ENCODE measurements at places on chromosomes 6 and 20.

GRCh38 chr6:37706749-37707148 lies 9.1 kb upstream of the MDGA1 start:
- DNase-seq: no peak

GRCh38 chr20:53021934-53022333 lies 49.8 kb downstream of the TSHZ2 start:
- no peak for DNase-seq

- DNase-seq: no peak
Measured at GRCh38 chr20:43953919-43954592, 39.4 kb downstream of the TOX2 start.

- DNase-seq: no peak
Measured at GRCh38 chr6:3151691-3152090, 5.7 kb downstream of the TUBB2A start.

GRCh38 chr6:135390458-135390857 lies 107.1 kb downstream of the AHI1 start:
- no peak for DNase-seq

DNA sequence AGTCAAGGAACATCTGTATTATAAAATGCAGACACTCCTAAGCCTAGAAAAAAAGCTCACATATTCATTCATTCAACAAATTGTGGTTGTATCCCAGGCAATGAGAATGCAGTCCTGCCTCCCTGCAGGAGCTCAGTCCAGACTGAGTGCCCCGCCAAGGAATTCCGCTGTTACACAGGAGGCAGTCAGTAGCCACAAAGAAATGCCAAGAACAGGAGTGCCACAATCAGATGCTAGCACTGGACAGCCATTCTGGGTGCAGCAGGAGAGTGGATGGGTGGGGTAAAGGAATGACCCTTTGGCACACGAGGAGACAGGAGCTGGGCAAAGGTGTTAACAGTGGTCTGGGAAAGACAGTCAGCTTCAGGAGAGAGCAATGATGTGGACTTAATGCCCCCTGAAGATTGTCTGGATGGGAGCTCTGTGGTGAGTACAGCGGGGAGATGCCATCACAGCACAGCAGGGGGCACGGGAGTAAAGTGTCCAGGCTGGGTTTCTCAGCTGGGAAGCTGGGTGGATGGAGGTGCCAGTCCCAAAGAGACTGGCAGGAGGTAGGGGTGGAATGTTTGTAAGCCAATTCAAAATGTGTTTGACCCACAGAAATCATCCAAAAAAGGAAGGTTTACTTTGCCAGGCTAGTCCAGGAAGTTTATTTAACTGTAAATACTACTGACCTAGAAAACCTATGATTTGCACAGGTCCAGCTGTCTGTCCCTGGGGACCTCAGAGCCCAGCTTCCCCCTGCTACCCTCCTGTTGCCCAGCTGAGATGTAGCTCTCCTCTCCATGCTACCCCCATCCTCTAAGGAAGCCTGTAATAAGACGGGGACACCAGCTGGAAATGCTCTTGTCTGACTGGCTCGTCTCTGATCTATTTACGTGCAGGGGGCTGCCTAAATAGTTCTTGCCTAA lies 84.1 kb downstream of the SLC23A2 start:
- DNase-seq: no peak

- no peak for DNase-seq
Measured at GRCh38 chr6:44129841-44130322, 2.5 kb downstream of the TMEM63B start.

GRCh38 chr6:170035901-170036304 lies 255.0 kb downstream of the DLL1 start:
- DNase-seq: no peak

DNA sequence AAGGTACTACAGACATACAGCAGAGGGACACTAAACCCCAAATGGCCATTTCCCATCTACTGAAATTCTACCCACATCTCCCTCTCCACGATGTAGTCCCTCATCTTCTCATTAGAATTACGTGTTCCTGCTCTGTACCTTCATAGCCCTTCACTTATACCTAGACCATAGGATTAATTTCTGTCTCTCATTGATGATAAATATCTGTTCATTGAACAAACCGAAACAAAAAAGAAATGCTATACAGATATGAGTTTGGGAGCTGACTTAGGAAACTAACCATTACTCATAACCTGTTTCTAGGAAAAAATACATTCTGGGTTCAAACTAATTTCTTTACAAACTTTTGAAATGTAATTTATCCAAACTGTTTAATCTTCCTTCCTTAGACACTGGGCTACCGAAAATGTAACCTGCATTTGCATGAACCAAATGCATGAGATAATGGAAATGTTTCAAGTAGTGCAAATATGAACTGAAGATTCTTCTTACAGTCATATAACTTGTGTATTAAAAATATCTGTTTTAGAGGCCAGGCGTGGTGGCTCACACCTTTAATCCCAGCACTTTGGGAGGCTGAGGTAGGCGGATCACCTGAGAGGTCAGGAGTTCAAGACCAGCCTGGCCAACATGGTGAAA lies 85.3 kb downstream of the GJA10 start:
- DNase-seq: no peak

- DNase-seq: no peak
Measured at GRCh38 chr6:22888163-22888752, 318.9 kb downstream of the HDGFL1 start.

DNA sequence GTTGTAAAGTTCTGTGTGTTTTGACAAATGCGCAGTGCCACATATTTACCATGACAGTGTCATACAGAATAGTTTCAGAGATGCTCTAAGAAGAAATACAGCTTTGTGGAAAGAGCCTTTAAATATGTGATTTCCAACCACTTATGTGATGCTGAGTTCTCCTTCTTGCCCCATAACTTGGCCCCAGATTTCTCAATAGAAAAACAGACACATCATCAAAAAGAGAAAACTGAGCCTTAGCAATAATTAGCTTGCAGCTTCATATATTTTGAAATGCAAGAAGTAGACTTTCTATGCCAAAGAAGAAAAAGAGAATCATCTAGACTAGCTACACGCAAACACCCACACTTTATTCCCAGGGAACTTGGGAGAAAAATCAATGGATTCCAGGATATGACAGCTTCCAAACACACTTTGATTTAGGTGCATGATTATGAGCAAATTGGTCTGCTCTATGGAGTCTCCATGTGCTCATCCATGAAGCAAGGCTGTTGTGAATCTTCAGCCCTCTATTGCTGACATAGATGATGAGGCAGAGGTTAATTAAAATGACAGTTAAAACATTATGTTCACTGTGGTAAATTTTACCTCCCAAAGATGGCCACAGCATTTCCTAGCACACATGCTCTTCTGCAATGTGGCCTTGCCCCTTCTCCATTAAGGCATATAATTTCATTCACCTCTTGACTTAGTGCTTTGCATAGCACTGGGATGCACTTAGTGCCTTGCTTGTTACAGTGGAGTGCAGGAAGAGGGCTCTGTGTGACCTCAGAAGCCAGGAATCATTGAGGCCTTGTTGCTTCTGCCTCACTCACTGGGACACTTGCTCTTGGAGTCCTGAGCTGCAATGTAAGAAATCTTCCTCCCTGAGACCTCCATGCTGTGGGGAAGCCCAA lies 174.6 kb downstream of the SYNDIG1 start:
- no peak for DNase-seq

- no peak for DNase-seq
Measured at GRCh38 chr6:138572885-138573284, 73.6 kb upstream of the NHSL1 start.

- DNase-seq: no peak
Measured at GRCh38 chr6:2140438-2141128, 104.8 kb downstream of the GMDS start.

DNA sequence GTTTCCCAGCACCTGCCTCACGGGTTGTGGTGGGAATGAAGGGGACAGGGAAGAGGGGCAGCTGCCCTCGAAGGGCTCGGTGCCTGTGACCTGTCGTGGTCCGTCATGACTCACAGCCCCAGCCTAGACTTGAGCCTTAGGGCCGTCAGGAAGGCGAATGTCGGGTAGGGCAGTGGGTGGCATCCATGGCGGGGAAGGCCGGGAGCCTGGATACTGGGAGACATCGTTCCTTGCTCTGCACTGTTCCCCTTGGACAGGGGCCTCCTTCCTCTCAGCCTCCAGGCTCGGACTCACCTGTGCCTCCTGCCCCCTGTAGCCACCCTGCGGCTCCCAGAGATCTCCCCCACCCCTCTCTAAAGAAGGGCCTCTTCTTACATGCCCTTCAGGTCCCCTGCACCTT lies 52.2 kb upstream of the APCDD1L start:
- no peak for DNase-seq

DNA sequence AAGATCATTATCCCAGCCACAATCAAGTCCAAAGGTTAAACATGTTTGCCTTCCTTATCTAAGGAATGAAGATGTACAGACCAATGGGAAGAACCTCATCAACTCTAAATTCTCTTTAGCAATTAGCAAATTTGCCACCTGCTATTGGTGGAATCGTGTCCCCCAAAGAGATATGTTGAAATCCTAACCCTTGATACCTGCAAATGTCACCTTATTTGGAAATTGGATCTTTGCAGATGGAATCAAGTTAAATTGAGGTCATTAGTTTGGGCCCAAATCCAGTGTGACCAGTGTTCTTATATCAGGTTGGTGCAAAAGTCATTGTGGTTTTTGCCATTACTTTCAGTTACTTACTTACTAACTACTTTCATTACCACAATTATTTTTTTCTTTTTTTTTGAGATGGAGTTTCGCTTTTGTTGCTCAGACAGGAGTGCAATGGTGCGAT lies 31.3 kb downstream of the KLHL31 start:
- no peak for DNase-seq

GRCh38 chr6:83092756-83093399 lies 25.4 kb downstream of the DOP1A start:
- no peak for DNase-seq

- DNase-seq: no peak
Measured at GRCh38 chr6:16408766-16409165, 170.4 kb downstream of the GMPR start.

DNA sequence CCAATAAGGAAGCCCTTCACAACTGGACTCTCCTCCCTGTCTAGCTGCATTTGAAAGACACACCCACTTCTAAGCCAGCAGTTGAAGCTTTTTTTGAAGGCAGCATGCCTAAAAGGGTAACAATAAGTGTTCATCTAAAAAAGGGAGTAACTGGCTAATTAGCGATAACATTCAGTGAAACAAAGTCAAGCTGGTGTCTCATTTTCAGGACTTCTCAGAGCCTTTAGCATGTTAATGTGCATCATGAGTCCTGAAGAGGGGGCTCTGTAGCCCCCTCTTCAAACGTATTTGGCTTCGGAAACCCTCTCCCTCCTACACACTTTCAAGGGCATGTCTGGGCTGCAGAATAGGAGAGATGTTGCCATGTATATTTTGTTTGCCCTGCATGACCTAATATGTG lies 28.1 kb downstream of the SLC22A23 start:
- DNase-seq: no peak

GRCh38 chr6:137283940-137284810 lies 65.0 kb upstream of the IFNGR1 start:
- no peak for DNase-seq

GRCh38 chr6:161226009-161226964 lies 47.6 kb downstream of the AGPAT4 start:
- no peak for DNase-seq

DNA sequence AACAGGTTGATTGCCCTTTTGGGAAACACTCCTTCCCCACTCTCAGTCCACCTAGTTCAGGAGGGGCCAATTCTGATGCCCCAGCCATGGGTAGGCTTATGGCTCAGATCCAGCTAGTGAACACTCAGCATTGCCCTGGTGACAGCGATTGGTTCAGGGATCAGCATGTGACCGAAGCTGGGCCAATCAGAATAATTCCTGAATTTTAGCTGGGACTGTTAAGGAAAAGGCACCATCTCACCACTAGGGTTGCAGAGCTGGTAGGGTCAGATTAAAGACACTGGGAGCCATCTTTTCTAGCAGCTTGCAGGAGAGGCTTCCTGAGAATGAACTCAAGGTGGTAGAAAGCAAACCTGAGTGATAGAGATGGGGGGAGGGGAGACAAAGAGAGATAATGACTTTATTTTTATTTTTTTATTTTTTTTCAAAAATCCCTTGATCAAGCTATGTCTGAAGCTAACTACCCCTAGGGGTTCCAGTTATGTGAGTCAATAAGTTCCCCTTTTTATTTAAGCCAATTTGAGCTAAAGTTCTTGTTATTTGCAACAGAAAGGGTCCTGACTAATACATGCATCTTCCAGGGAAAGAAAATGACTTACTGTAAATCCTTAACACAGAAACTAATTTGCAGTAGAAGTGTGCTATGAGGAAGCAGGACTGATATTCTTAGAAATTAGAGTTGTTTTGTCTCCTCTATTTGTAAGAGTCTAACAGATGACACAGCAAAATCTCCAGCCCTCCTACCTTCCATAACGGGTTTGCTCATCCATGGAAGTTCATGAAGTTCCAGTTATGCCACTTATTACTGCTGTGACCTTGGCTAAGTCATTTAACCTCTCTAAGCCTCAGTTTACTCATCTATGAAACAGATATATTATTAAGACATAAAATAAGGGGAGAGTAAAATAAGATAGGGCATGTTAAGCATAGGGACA lies 44.7 kb downstream of the EYA2 start:
- DNase-seq: no peak

- DNase-seq: no peak
Measured at GRCh38 chr6:62891065-62891647, 320.1 kb upstream of the FKBP1C start.

- DNase-seq: no peak
Measured at GRCh38 chr20:32982617-32983458, 21.4 kb downstream of the SUN5 start.

GRCh38 chr6:23483896-23484295 lies 642.1 kb upstream of the NRSN1 start:
- DNase-seq: no peak

- DNase-seq: no peak
Measured at GRCh38 chr6:155033021-155033791, 38.1 kb downstream of the TIAM2 start.
